Mucosa of gallbladder (tissue), 1 donor: ENCODE measurements at places on chromosomes 1 and 21. TPM values are rescaled to one million over a fixed set of nuclear protein-coding genes. Genes with fewer than 3 reads are reported as not detected.

DNA sequence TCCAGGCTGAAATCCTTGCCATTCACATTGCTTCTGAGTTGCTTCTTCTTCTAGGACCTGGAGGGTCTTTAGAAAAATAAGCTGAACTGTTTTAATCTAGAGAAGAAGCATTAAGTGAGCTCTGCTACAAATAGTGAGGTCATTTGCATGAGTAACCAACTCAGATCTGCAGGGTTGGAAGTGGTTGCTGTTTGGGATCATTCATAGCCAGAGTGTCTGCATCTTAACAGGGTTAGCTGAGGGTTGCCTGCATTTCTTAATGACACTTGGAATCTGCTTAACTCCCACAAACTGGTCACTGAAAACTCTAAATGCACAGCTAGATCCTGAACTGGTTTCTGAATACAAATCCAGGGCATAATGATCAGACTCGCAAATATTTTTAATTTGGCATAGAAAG is 9.9 kb downstream of the CNIH3 start:
- DNase-seq, result no peak

GRCh38 chr1:28855469-28855951 is 43.5 kb downstream of the OPRD1 start:
- no peak for DNase-seq

DNA sequence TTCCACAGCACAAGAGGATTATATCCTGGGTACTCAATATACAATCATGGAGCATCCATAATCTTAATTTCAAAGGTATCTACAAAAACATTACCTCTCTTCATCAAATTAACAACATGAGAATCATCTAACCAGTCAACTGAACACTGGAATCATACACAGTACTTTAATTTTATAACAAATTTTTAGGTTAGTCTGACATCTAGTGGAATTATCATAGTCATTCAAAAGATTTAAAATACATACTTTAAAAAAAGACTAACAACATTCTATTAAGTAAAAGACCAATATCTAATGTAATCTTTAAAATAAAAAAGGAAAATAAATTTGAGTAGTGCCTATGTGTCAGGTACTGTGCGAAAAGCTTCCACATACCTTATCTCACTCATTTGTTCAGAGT is 16.8 kb upstream of the SH3GLB1 start:
- no peak for DNase-seq

DNA sequence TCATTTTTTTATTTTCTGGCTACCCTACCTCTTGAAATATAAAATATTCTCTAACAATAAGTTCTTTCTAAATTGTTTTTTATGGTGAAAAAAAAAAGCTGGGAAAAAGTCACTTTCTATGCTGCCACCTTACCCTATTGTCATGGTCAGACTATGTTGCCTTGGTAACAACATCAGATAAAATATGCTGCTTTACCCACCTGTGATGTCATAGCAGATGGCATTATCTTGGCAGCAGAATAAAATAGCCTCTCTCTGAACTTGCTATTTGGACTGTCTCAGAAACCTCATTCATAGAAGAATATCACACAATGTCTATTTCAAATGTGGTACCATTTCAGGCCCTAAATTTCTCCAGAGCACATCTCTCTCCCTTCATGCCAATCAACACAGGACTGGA is 69.6 kb upstream of the SGIP1 start:
- no peak for DNase-seq

GRCh38 chr1:85042413-85042812 is 5.9 kb downstream of the MCOLN3 start:
- DNase-seq, result no peak

- DNase-seq, result no peak
Observed at GRCh38 chr1:23701310-23701709, 9.7 kb downstream of the RPL11 start.

DNA sequence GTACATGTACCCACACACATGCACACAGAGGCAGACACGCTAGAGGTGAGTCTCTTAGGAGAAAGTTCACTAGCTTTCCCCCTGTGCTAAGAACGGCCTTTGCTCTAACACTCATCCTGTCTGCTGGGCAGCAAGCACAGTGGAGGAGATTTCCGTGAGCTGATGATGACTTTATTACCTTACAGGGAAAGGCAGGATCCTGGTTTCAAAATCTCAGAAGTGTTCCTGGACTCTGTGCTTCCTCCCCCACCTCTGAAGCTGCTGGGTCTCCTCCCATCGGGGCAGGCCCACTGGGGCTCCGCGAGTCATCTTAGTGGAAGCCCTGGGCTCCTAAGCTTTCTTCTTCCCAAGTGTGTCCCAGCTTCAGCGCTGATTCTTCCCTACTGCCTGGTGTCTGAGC is 2.7 kb downstream of the FAM3B start:
- DNase-seq, result no peak

GRCh38 chr1:221137666-221138065 is 258.4 kb downstream of the HLX start:
- no peak for DNase-seq

DNA sequence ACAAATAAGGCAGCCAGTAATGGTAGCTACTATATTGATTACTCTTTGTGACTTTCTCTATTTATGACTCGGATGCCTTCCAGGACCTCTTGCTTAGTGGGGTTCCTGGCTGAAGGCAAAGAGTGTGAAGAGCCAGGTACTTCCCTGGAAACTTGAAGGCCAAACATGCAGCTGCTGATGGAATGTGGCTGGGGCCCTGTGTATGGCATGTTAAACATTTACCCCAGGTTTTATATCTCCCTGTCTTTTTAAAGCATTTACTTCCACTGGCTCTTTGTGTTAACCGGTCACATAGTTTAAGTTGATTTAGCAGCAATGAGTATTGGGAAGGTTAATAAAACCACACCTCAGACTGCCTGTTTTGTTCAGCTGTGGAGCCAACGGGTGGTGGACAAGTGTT is 45.7 kb upstream of the PAXBP1 start:
- DNase-seq, result peak; percentile 26

HES2 gene
- total RNA-seq, result 0.09 TPM

VANGL1 gene
- 11.7 TPM for total RNA-seq

DYNLT4 gene
- total RNA-seq, result not detected

MTARC1 gene
- total RNA-seq, result 13.2 TPM

PRELP gene
- 72.1 TPM for total RNA-seq

EDARADD gene
- total RNA-seq, result 7.4 TPM
